T1000 (cell line): ENCODE measurements at places on chromosomes 13 and 19.

DNA sequence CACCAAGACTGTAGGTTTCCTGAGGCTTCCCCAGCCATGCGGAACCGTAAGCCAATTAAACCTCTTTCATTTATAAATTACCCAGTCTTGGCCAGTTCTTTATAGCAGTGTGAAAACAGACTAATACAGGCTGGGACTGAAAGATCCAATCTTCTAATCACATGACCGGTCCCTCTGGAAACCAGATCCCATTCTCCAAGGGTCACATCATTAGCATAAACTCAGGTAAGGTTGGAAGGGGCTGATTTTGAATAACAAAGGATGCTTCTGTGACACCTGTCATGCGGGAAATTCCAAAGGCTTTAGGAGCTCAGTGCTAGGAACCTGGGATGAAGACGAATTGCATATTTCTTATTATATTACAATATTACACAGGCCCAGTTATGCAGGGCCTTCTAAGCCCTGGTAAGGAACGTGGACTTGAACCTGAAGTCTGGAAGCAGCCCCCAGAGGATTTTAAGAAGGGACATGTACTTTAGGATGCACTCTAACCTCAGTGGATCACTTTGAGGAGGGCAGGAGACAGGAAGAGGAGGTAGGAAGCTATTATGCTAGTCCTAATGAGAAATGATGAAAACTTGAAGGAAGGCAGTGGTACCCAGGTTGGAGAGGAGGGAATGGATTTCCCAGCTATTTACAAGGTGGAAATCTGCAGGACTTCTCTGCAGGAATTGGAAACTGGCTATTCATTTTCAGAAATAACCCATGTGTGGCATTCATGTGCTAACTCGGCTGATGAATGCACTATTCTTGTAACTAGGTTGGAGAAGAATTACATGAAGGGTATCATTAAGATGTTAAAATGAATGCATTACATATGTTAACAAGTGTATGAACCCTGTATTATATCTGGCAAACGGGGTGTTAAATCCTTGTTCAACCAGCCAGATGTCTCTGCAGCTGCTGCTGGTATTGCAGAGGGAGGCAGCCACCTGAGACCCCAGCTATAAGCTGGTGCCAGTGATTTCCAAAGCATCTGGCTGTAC is 19.3 kb downstream of the TNFSF11 start:
- DNase-seq = no peak

- DNase-seq = no peak
These were observed 42.7 kb downstream of the ACTN4 start for GRCh38 chr19:38690146-38690545.

DNA sequence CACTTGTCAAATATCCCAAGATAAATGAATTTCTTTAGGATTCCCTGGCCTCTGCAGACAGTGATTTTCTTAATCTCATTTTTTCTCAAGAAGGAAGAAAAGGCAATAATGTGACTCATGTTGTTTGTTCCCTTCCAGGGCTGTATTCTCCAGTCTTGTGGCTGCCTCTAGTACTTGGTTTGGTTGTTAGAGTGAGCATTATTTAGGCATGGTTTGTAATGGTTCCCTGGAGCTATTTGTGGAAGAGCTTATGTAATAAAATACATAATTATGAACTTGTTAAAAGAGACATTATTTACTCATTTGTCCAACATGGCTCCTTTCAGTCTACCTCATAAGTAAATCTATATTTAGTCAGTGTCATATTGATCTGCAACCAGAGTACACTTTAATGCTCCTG is 270.4 kb downstream of the DCT start:
- DNase-seq = no peak

DNA sequence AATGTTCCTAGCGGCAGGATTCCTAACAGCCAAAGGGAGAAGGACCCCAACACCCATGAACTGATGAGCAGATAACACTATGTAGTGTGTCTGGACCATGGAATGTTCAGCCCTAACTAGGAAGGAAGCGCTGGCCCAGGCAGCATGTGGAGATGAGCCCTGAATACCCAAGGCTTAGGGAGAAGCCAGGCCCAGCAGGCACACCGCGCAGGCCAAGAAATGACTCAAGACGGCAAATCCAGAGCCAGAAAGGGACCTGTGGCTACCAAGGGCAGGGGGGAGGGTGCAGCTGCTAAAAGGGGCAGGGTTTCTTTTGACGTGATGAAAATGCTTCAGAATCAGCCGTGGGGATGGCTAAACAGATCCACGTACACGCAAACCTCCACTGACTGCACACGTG is 20.7 kb upstream of the TINCR start:
- DNase-seq = no peak

- peak; percentile 23 for DNase-seq
These were observed 121.7 kb downstream of the FNDC3A start for GRCh38 chr13:49097374-49097773.
